ENCODE measurements at places on chromosomes 13 and 19.

DNA sequence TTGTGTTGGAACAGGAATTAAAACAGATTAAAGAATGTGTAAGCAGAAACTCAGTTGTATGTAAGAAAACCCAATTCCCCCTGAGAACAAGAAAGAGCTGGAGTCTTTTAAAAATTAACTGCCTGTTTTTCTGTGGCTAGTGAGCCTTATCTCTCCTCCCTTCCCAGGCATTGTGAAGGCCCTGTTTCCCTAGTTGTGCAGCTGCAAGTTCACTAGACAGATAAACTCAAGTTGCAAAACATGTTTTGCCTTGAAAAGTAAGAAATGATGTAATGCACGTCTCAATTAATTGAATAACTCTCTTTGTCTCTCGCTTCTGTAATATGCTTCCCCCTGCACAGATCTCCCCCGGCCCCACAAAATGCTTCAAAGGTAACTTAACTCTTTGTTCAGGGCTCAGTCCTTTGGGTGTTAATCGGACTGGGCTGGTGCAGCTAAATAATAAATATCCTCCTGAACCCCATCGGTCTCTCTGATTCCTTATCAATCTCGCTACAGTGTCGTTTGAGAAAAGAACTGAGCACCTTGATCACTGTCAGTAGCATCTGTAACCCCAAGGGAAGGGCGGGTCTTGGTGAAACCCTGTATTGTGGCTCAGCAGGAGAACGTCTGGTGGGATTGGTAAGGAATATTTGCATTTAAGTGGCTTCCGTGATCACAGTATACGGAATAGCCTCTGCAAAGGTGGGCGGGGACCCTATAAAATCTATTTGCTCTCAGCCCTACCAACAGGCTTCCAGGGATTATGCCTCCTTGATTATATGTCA lies 1.6 kb upstream of the ZNF556 start:
- DNase-seq = no peak

DNA sequence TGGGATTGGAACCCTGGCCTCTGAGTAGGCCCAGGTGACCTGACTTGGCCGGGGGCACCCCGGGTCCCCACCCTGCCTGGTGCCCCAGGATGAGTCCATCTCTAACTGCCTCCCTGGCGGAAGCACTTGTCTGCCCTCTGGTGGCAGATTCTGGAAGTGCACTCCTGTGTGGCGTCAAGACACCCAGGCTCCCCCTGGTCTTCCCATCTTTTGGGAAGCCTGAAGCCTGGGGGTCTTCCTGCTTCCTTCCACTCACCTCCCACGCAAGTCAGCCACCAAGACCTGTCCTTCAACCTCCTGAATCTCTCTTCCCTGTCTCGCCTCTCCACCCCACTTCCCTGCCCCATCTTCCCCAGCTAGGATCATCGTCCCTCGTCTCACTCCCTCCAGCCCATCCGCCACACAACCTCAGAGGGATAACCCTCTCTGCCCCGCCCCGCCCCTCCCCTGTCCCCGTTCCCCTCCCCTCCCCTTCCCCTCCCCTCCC lies 7.4 kb downstream of the RABAC1 start:
- DNase-seq = peak; percentile 90

- DNase-seq = no peak
Observed at GRCh38 chr13:110274687-110275086, 32.3 kb downstream of the COL4A1 start.

GRCh38 chr13:28751175-28751960 lies 32.6 kb upstream of the SLC46A3 start:
- no peak for DNase-seq

- no peak for DNase-seq
Observed at GRCh38 chr19:35278578-35279284, 3.6 kb upstream of the HAMP start.

DNA sequence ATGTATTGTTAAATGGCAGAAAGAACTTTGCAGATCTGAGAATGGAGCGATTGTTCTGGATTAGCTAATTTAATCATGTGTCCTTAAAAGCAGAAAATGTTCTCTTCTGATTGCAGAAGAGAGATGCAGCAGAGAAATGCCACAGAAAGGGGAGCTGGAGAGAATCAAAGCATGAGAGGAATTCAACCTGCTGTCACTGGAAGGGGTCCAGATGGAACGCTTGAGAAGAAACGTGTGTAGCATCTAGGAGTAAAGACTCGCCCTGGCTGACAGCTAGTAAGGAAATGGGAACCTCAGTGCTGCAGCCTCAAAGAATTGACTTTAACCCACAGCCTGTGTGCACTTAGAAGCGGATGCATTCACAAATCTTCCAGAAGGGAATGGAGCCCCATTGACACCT lies 502.8 kb downstream of the KLF12 start:
- no peak for DNase-seq

GRCh38 chr19:50657712-50658440 lies 8.6 kb downstream of the C19orf81 start:
- peak; percentile 49 for DNase-seq

- DNase-seq = no peak
Observed at GRCh38 chr19:49160450-49161189, 3.0 kb downstream of the TRPM4 start.

GRCh38 chr19:13099073-13099999 lies 3.3 kb downstream of the LYL1 start:
- peak; percentile 61 for DNase-seq

DNA sequence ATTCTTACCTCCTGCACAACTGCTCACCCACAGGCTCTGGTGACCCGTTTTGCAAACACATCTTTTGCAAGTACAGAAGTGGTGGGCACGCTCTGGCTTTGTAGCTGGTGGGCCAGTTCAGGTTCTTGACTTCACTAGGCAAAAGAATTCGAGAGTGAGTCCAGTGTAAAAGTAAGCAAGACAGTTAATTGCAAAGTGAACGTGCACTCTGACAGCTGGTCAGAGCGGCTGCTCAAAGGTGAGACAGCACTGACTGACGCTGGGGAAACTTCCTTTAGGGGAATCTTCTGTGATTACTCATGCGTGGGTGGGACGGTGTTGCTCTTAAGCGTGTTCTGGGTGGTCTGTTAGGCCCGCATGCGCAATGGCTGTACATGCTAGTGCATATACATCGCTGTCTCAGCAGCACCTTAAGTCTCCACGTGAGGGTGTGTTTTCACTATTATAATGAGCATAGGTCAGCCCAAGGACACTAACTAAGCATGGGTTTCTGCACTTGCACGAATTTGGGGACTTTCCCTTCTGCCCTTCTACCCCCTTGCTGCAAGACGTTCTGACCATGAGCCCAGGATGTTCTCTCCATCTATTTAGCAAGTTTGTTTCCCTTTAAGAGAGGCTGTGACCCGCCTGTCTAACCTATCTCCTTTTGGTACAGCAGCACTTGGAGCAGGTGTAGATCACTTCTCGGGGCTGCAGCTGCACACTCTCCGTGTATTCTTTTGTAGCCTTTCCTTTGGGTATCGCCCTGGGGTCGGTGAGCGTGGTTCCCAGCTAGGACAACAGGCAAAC lies 30.2 kb upstream of the CD33 start:
- no peak for DNase-seq

Data from endothelial cell (in vitro differentiated cells).